ENCODE measurements at places on chromosomes 7 and 10.

- no peak for DNase-seq
Observed at GRCh38 chr10:118565301-118566075, 30.0 kb downstream of the PRLHR start.

- no peak for DNase-seq
Observed at GRCh38 chr10:21980691-21981090, 22.8 kb downstream of the DNAJC1 start.

- DNase-seq, result no peak
Observed at GRCh38 chr10:24726626-24727025, 2.9 kb upstream of the ARHGAP21 start.

- no peak for DNase-seq
Observed at GRCh38 chr7:105480931-105481330, 41.1 kb downstream of the PUS7 start.

DNA sequence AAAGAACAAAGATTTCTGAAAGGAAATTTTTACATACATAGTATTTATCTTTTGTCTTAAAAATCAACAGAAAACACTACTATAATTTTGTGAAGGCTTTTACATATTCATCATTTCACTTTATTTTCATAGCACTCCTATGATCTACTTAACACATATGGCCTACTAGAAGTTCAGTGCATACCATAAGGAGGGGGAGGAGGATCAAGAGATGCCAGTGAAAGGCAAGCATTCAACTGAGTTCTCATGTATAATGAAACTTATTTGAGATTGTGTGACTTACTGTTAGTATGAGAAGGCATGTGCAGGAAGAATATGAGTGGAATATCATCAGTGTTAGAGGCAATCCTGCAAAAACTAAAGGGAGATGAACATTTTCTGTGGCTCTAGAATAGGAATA is 10.6 kb downstream of the BRAF start:
- DNase-seq, result no peak

DNA sequence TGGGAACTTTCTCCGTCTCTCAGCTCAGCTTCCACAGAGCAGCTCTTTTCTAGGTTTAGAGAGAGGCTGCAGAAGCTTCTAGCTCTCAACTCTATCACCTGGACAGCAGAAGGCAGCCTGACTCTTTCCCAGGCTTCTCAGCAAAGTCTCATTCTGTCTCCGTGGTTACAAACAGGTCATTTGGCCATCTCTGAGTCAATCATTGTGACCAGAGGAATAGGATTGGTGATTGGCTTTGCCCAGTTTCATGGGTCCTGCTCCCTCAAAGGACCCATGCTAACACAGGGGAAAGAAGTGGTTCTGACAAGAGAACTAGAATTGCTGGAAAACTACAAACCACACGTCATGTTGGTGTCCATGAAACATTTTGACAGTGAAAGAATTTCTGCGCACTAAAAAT is 43.6 kb downstream of the PRR15 start:
- no peak for DNase-seq

GRCh38 chr7:73974101-73974947 is 53.6 kb upstream of the ELN start:
- DNase-seq, result no peak

- DNase-seq, result peak; percentile 27
Observed at GRCh38 chr10:78570633-78571235, 498.0 kb upstream of the ZMIZ1 start.

GRCh38 chr7:45563401-45563800 is 10.8 kb upstream of the ADCY1 start:
- peak; percentile 26 for DNase-seq

- no peak for DNase-seq
Observed at GRCh38 chr10:76085002-76085816, 653.8 kb downstream of the LRMDA start.

GRCh38 chr10:80154978-80155695 is 22.6 kb downstream of the PLAC9 start:
- DNase-seq, result no peak

GRCh38 chr7:159144758-159145489 is at the start of gene VIPR2:
VIPR2 (minus strand) TSS chr7:159144867; CDS start chr7:159144771, 96 bp downstream.
- peak; percentile 88 for DNase-seq

GRCh38 chr10:122376364-122376961 is 2.0 kb downstream of the PLEKHA1 start:
- DNase-seq, result no peak

DNA sequence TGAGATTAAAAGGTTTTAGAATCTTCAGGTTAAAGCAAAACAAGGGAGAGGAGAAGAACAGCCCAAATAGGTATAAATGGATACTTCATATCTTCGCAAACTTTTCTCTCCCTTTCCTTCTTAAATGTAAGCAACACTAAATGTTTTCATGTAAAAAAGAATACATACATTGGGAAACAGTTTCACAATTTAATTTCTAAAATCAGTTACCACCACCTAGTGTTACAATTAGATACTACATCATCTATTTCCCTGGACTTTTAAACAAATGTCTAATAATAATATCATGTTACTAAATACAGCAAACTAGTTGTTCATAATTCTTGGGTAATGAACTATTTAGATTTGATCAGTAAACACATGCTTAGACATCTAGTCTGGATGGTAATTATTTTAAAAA is 35.8 kb downstream of the MINDY3 start:
- no peak for DNase-seq

- no peak for DNase-seq
Observed at GRCh38 chr10:103795634-103796270, 59.6 kb downstream of the SH3PXD2A start.

GRCh38 chr7:13282377-13282980 is 595.0 kb downstream of the ARL4A start:
- DNase-seq, result no peak

DNA sequence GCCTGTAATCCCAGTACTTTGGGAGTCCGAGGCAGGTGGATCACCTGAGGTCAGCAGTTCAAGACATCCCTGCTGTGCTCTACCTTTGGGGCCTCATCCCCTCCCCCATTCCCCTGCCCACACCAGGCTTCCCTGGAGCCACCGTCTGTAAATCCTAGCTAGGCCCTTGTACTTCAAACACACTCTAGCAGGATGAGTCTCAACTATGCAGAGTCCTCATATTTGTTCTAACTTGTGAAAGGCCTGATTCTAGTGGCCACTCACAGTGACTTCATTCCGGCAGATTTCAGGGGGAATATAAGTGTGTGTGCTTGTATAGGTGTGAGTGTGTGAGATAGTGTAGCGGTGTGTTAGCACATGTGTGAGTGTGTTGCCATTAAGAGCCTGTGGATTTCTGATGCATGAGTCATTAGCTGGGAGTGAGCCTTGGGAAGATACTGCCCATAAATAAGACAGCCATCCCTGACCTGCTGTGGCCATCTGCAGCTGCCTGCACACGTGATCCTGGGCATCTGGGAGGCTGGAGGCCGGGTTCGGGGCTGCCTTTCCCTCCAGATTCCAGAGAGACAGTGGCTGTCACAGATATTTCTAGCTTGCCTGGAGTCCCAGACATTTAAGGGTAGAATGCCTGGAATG is 1.7 kb upstream of the NEURL1 start:
- no peak for DNase-seq

GRCh38 chr7:32639122-32639521 is 143.8 kb downstream of the AVL9 start:
- no peak for DNase-seq

DNA sequence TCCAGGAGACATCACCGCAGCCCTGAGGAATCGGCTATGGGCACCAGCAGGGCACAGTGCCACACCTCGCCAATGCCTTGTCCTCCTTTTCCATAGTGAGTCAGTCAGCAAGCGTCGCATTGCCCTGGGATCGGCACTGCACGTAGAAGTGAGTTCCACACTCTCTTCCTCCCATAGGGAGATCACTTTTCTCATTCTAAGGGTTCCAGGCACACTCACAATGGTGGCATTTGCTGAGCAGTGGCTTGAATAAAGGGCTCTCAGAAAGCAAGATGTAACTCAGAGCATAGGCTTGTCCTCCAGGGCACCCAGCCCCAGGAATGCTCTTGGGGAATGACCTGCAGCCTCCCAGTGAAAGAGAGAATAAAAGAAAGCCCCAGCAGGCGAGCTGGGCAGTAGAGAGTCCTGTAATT is 1.1 kb upstream of the VIM start:
- DNase-seq, result peak; percentile 55

DNA sequence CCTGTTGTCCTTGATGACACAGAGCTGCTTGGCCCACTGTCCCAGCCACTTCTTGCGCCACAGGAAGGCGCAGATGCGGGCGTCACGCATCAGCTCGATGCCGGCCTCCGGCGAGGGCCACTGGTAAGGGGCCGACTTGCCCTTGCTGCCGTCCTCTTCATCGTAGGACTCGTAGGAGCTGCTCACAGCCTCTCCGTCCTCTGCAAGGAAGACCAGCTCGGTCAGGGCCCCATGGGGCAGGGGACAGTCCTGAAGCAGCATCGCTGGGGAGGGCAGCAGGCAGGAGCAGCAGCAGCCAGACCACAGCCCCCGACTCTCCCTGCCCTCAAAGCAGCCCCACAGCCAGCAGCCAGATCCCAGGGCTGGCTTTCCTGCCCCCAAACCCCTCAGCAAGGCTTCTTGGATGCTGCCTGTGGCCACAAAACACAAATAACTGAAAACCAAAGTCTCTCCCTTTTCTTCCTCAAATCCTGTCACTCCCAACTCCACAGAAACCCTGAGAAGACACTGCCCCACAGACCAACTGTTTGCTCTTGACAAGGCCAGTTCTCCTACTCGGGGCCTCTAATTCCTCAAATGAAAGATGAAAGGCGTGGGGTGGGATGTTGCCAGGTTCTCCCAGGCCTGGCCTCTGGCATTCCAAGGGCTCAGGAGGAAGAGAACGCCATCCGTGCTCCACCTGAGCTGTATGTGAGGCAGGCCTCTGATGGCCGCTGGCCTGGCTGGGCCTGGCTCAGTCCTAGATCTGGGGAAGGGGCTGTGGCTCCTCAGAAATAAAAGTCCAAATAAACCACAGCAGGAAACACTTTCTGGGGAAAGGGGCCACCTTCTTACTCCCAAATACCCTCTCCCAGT is 76.7 kb downstream of the VWA2 start:
- no peak for DNase-seq

GRCh38 chr7:135733603-135734342 is 5.8 kb upstream of the SLC13A4 start:
- DNase-seq, result no peak

DNA sequence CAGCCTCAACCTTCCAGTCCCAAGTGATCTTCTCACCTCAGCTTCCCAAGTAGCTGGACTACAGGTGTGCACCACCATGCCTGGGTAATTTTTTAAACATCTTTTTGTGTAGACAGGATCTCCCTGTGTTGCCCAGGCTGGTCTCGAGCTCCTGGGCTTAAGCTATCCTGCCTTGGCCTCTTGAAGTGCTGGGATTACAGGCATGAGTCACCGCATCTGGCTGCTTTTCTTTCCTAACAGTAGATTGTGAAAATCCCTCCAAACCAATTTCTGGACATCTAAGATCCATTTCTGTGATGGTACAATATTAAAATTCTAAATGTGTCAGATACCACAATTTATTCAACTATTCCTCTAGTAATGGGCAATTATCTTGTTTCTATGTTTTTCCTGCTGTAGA is 38.7 kb downstream of the RAB18 start:
- DNase-seq, result no peak

- DNase-seq, result no peak
Observed at GRCh38 chr7:68185631-68186456, 1189.2 kb downstream of the TYW1 start.

DNA sequence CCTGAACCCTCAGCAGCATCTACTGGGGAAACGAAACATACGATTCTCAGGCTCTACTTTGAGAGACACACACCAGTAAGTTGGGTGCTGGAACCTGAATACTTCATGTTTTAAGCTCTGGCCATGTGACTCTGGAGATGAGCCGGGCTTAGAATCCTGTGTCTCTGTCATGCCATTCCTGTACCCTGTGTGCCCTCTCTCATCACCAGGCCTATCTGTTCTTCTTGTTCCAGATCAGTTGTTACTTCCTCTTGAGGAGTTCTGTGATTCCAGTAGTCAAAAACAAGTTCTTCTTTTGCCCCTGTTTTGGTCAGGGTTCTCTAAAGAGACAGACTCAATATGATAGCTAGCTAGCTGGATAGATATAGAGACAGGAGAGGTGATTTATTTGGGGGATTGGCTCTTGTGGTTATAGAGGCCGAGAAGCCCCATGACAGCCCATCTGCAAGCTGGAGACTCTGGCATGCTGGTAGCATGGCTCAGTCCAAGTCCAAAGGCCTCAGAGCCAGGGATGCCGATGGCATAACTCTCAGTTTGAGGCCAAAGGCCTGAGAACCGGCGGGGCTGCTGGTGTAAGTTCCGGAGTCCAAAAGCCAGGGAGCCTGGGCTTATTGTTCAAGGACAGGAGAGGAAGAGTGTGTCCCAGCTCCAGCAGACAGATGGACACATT is 54.3 kb downstream of the CHN2 start:
- DNase-seq, result no peak

GRCh38 chr10:46231087-46231486 is 55.7 kb upstream of the ANTXRL start:
- DNase-seq, result no peak

DNA sequence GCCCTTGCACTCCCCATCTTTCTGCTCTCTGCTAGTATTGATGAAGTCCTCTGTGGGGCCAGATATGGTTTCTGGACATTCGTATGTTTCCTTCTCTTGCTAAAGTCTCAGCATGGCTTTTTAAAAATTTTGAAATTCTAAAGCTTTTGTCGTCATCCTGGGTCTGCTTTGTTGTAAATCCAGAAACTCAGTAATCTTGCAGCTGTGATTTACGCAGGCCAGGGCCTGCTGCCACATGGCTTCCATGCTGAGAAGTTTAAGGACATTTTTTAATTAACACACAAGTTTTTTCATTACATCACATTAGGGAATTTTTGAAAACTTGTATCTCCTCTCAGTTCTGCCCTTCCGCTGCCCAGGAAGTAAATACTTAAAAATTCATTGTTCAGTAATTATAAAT is 686.1 kb upstream of the IGFBP3 start:
- no peak for DNase-seq

DNA sequence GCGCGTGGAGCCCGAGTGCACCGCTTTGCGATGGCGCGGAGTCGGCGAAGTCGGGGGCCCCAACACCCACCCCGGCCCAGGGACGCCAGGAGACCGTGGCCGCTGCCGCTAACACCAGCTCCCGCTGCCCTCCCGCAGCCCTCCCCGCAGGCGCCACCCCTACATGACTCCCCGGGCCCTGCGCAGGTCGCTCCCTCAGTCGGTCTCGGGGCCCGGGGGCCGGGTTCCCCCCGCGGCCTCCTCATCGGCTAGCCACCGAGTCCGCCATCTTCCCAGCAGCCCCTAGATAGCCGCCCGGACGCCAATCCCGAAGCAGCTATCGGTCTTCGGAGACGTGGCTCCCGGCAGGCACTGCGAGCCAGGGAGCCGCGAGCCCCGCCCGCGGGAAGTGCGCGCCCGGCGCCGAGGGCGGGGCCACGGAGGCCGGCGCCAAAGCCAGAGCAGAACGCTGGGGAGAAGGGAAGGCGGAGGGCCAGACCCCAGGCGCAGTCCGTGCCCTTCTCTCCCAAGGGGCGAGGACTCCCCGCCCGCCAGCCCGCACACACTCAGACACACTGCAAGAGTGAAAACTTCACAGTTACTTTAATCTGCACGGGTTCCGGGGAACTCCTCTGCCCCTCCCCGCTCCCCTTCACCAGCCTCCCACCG is at the start of gene FASTK:
Gene FASTK, minus strand, starts transcription at position 288 of the 648 bp plus-strand sequence. Its CDS starts 43 bp downstream, at position 245.
- peak; percentile 98 for DNase-seq

- no peak for DNase-seq
Observed at GRCh38 chr7:151053096-151053495, 4.6 kb downstream of the CDK5 start.

- DNase-seq, result no peak
Observed at GRCh38 chr10:14686356-14686755, 88.3 kb downstream of the FAM107B start.

- no peak for DNase-seq
Observed at GRCh38 chr7:30475580-30475979, 3.0 kb downstream of the NOD1 start.

- no peak for DNase-seq
Observed at GRCh38 chr10:121828045-121828444, 99.8 kb downstream of the ATE1 start.

- DNase-seq, result no peak
Observed at GRCh38 chr7:155780884-155781283, 31.4 kb downstream of the SHH start.
